ENCODE measurements at places on chromosomes 1 and 21. TPM values are rescaled to one million over a fixed set of nuclear protein-coding genes. Genes with fewer than 3 reads are reported as not detected.

DNA sequence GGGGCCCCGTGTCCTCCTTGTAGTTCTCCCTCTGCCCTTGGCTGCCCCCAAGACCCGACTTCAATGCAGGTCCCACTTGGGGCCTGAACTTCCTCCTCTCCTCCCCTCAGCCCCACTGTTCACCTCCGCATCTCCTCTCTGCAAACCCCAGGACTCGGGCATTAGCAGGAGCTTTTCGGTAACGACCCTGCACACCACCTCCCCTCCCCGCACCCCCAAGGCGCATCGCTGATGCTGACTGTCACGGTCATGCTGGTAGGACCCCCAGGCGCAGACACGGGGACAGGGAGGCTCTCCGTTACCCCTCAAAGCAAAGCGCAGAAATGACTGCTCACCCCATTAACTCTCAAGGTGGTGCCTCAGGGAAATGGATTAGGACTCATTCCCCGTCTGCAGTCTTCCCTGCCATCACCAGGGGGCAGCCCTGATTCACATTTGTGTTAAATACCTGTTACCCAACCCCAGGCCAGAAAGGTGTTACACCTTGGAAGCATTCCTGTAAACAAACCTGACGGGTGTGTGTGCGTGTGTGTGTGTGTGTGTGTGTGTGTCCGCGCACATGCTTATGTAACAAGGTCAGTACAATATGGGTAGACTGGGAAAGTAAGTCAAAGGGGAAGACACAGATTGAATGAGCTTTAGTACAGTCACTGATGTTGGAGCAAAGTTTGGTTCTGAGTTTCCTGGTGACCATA is 6.4 kb upstream of the GUCA2B start:
- DNase-seq = peak; percentile 57

- no peak for DNase-seq
Observed at GRCh38 chr1:224770336-224770693, 154.2 kb downstream of the CNIH3 start.

GRCh38 chr1:24992124-24992760 is 62.2 kb upstream of the RUNX3 start:
- DNase-seq = peak; percentile 50

DNA sequence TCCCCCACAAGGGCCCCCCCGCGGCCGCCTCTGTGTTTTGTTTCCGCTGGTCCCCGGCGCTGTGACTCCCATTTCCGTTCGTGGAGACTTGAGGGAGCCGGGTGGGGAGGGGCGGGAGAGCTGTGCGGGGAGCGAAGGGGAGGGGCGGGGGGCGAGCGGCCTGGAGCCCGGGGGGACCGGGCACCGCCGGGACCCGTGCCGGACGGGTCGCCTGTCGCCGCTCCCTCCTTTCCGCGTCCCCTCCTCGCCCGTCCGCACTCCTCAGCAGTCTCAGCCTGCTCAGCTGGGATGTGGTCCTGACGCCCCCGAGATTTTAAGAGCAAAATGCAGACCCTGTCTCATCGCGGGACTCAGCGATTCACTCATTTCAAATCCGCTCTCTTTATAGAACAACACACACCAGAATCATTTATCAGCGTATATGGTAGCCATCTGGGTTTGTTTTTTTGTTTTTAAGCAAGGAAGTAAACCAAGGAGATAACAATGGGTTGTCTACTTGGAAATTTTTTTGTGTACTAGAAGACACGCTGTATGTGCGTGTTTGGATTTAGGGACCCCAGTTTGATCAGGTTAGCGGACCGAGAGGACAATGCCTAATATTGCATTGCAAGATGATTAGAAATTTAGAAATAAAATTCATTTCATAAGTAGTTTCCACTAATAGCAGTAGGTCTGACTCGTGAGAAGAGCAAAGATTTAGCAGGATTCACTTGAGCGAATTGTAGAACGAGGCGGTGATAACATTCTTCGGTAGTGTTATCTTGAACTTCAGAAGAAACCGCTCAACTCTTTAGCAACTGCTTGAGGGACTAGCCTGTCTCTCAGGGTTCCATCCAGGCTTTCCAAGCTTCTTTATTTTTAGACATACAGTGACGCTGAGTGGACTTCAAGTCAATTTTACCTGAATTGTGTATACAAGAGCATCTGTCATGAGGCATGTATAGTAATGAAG is 1.1 kb downstream of the GABPA start:
- no peak for DNase-seq

Gene RAB7B
- polyA plus RNA-seq = not detected
